ENCODE measurements at places on chromosomes 5 and 9.

GRCh38 chr5:18745042-18745987, 1111.1 kb downstream of the TAF11L14 start:
- no peak for DNase-seq

DNA sequence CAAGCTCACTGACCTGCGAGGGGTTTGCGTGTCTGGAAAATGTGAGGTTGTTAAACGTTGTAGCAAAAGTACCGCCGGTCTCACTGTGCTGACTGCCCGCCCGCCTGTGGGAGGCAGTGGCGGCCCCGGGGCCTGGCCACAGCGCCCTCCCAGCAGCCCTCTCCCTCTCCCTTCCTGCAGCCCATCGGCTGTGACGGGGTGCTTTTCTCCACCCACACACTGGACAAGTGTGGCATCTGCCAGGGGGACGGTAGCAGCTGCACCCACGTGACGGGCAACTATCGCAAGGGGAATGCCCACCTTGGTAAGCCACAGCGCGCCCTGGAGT, 6.2 kb downstream of the ADAMTSL2 start:
- DNase-seq = no peak

DNA sequence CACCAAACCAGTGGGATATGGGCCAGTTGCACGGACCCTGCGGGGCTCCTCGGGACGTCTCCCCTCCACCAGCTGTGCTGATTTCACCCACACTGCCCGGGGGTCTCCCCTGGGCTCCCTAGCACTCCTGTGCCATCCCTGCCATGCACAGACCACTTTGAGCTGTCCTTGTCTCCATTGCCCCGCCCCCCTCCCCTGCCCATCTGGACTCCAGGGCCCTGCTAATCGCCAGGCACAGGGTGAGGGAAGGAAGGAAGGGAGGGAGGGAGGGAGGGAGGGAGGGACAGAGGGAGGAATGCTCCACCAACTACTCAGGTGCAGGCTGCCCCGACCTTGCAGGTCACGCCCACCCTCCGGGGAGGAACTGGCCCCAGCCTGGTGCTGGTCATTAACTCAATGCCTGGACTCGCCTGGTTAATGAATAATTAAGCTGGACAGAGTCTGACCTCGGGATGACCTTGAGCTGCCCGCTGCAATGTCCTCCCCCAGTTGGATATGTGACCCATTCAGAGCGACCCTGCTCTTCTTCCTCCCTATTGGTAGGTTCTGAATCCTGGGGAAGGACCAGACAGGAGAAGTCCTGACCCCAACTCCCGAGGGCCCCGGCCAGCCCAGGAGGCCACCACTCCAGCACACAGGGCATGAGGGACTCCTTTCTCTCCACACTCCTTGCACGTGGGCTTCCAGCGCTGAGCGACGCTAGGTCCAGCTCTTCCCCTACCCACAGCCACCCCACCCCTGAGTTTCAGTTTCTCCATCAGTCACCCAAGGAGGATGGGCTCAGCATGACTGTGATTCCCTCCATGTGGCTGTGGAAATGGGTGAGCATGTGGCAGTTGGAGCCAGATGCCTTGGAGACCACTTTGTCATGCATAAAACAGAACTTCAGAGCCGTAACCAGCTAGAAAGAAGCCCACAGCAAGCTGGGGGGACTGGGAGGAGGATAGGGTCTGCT, 62.1 kb downstream of the C9orf50 start:
- no peak for DNase-seq

DNA sequence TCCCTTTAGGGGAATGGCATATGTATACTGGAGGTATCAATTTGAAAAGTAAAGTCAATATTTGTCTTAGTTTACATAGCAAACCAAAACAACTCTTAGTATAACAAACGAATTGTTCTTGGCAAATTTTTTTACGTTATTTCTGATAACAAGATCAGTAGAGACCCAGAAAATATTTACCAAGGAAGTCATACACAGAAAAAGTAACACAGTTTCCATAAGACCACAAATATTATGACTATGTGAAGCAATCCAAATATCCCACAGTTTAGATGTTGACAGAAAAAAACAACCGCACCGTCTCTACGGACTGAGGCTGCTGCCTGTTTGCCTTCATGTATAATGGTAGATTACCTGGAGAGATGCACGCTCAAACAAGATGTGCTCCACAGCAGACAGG, 46.5 kb upstream of the DAPK1 start:
- no peak for DNase-seq

GRCh38 chr5:180109920-180110319, 38.4 kb upstream of the RNF130 start:
- DNase-seq = no peak

DNA sequence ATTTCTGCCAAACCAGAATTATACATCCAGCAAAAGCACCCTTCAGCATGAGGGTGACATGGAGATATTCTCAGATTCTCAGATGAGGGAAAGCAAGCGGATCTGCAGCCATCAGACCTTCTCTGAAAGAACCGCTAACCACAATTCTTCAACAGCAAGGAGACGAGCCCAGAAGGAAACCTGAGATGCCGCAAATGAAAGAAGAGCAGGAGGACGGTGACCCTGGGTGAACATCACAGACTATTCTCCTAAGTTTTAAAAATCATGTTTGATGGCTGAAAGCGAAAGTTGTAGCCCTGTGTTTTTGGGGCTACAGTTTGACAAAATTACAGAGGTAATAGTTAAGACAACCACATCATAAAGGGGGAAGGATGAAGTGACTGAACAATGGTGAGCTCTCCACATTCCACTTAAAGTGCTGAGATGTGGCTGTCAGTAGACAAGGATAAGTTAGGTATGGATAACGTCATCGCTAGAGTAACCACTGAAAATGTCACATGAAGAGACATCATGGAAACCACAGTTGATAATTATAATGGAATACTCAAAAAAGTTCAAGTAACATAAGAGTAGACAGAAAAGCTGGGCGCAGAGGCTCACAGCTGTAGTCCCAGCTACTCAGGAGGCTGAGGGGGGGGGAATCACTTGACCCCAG, 31.5 kb upstream of the NSMF start:
- DNase-seq = no peak

- DNase-seq = no peak
These were observed 102.8 kb downstream of the KCTD16 start for GRCh38 chr5:144273232-144274027.

DNA sequence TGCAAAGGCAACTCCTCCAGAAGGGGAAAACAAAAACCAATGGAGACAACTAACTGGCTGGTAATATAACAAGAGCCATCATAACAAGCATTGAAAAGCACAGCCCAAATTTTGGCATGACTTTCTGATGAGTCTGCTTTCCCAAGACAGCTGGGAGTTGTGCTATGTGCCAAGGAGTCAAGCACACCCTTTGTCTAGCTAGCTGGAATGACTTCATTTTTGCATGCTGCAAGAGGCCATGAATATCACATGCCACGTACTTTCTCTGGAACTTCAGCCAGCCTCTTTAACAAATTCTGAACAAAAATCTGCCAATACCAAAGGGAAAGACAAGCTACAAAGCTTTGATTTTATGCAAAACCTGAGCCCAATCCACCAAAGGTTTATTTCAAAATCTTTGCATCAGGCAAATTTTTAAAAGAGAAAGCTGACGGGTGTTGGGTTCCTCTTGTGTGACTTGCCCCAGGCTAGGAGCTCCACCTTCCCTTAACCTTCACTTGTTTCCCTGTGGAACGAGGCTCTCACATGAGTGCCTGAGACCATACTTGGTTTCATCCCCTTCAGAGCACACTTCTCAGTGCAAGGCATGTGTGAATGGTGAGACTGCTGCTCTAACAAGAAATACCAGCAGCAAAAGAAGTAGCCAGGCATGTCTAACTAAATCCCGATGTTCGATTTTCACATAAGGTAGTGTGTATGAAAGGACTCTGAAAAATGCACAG, 47.3 kb downstream of the S1PR3 start:
- DNase-seq = no peak

GRCh38 chr5:39475881-39476842, 51.4 kb upstream of the DAB2 start:
- DNase-seq = no peak

GRCh38 chr5:36787365-36788093, 89.0 kb upstream of the NIPBL start:
- no peak for DNase-seq

DNA sequence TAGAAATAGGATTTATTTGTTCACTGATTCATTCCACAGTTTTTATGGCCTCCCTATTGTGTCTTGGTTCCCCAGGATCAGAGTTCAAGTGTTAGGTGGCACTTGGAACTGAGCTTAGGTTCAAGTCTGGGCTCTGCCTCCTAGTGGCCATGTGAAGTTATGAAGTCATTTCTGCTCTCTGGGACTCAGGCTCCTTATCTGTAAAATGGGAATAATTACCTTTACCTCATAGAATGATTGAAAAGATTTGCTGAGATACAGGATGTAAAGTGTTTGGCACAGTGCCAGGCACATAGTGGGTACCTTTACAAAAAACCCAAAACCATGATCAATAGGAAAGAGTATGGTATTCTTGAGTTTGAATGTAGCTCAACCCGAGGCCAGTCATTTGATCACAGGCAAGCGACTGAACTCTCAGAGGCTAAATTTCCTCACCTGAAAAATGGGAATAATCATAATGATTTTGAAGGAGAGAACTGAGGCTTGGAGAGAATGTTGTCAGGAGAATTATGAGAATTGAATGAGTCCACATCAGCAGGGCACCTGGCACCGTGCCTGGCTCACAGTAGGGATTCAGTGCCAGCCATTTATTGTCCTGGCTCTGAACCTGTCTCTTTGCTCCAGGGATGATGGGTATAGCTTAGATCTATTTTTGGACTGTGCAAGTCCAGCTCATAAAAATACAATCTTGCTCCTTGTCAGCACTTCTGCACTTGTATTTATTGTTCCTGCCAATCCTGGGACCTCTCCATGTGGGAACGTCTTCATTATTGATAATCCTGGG, 10.8 kb downstream of the NSG2 start:
- no peak for DNase-seq

DNA sequence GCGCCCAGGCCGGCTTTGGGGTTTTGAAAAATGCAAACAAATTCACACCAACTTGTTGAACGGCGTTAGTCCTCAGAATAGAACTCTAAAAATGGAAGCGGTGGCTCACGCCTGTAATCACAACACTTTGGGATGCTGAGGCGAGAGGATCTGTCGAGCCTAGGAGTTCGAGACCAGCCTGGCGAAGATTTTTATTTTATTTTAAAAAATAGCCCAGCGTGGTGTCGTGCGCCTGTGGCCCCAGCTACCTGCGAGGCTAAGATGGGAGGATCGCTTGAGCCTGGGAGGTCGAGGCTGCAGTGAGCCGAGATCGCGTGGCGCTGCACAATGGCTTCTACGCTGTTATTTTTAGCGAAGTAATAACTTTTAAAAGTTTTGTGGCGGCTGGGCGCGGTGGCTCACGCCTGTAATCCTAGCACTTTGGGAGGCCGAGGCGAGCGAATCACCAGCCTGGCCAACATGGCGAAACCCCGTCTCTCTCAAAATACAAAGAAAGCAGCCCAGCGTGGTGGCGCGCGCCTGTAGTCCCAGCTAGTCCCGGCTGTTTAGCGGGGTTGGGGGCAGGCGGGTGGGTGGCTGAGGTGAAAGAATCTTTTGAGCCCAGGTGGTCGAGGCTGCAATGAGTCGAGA, 694 bp upstream of the PLIN2 start:
- DNase-seq = peak; percentile 1

GRCh38 chr5:133916914-133917313, 51.5 kb downstream of the C5orf15 start:
- DNase-seq = no peak

GRCh38 chr5:10853154-10853553, 92.1 kb upstream of the DAP start:
- DNase-seq = no peak

- no peak for DNase-seq
These were observed 7.3 kb downstream of the CCDC112 start for GRCh38 chr5:115289104-115289503.

DNA sequence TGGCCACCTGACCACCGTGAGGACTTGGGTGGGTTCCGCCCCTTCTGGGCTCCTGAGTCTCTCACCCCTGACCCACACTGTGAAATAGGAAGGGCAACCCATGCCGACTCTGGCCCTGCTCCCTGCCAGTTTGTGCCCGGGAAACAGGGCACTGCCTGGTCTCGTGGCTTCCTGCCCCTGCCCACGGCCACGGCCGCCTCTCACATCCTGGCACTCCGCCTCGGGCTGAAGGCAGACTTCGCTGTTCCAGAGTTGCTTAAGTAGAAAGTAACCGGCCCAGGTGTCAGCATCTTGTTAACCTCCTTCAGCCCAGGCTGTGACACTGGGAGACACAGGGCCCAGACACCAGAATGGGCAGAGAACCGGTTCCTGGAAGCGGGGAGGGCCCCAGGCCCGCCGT, 68.7 kb upstream of the RNU6ATAC start:
- DNase-seq = no peak

GRCh38 chr5:126462239-126463014, 39.2 kb downstream of the GRAMD2B start:
- no peak for DNase-seq

DNA sequence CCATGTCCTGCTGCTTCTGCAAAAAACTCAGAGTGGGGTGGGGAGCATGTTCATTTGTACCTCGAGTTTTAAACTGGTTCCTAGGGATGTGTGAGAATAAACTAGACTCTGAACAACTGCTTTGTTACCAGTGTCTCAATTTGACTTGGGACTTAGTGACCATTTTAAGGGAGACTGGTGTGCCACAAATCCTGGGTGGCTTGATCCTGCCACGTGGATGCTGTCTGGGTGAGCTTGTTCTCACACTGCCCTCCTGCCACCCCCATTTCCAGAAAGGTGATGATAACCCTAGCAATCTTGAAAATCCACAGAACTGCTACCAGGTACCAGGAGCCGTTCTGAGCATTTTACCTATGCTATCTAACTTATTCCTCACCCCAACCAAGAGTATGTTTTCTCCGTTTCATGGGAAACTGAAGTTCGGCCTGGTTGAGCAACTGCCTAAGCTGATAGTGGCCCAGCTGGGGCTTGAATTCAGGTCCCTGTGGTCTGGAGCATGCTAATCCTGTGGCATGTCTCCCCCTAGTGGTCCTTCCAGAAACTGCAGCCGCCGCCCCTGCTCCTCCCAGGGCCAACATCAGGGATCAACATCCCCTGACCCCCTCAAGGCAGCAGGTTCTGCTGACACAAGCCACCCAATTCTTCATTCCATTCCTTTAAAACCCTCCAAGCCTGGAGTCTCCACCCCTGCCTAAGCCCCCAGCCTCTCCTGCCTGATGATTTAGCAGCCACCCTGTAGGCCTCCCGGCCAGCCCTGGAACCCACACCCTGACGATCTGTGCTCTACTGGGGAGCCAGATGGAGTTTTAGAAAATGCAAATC, 2.8 kb downstream of the IL3 start:
- DNase-seq = peak; percentile 76

GRCh38 chr9:110825950-110826349, 157.4 kb downstream of the MUSK start:
- no peak for DNase-seq

GRCh38 chr9:32578976-32579375, 6.0 kb upstream of the NDUFB6 start:
- no peak for DNase-seq

DNA sequence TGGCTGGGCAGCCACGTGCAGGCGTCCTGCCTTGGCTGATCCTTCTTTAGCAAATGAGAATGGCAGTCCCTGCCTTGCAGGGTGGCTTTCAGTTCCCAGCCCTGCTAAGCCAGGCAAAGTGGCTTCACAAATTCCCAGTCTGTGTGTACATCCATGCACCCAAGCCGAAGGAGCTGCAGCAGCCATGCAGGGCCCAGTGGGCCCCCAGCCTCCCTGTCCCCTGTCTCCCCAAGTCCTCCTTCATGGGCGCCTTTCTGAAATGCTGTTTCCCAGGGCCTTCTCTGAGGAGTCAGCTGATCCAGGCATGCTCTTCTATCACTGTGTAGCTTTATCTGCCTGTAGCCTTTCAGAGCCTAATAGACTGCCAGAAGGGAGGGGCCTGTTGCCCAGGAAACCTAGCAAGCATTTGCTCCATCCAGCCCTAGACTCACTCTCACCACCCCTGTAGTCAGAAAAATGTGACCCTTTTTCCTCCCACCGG, 47.4 kb upstream of the SHC3 start:
- no peak for DNase-seq
